ENCODE measurements at places on chromosomes 16 and 17. TPM values are rescaled to one million over a fixed set of nuclear protein-coding genes. Genes with fewer than 3 reads are reported as not detected.

The PRDM7 gene
- not detected for polyA plus RNA-seq

The XYLT1 gene
- 0.87 TPM for polyA plus RNA-seq

The KLHL10 gene
- not detected for polyA plus RNA-seq

GRCh38 chr17:45218895-45219661, 2.6 kb upstream of the FMNL1 start:
- peaks cover 10% of the 10 kb centered on the region for H3K27me3 ChIP-seq
- H3K27ac ChIP-seq = no peak overlapping the region
- H3K4me1 ChIP-seq = peaks cover 21% of the 10 kb centered on the region

DNA sequence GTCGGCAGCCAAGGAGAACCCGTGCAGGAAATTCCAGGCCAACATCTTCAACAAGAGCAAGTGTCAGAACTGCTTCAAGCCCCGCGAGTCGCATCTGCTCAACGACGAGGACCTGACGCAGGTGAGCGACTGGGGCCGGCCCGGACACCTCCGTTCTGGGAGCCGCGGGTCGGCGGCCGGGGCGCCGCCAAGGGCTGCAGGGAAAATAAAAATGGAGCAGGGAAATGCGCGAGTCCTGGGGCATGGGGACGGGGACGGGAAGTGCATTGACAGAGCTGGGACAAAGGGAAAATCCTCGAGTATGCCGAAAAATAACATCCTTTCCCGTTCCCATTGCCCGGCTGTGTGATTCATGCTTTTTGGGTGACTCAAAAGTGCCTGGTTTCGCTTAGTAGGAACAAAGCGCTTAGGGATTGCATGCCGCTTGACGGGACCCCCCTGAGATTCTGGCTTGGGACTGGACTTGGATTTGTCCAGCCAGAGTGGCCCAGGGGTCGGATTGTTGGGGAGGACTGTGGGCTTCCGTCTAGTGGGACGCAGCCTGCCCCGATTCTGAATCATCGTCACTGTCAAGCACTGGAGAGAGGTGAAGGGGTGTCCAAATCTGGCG, 699 bp downstream of the MPRIP start:
- peaks cover 64% of the 10 kb centered on the region for H3K4me1 ChIP-seq
- peak overlapping the region; percentile 76 for H3K4me3 ChIP-seq
